Activated CD8-positive, alpha-beta memory T cell treated with anti-CD3 and anti-CD28 coated beads for 1 hour (primary cell): ENCODE measurements at places on chromosomes 6 and 20.
A peak's percentile ranks its signal among the peaks of the same experiment; 100 is the strongest.

DNA sequence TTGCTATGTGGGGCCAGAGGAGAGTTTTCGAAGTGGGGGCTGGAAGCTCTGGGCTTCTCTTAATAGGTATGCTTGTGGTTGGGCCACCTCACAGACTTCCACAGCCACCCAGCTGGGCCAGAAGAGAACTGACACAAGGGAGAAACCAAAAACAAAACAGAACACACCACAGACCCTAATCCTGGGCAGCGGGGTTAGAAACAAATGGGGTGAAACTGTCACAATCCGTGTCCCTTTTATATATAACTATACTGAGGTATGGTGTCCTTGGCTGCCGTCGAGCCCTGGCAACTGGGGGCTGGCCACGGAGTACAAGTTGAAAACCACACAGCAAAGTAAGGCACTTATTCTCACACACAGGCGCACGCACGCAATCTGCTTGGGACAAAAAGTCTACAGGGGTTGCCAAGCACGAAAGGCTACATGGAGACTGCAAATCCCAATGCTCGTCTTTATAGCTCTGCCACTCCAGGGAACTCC lies 78.3 kb downstream of the TRAM2 start:
- no peak for DNase-seq

GRCh38 chr20:34089655-34090345 lies 22.2 kb downstream of the EIF2S2 start:
- no peak for DNase-seq

- no peak for DNase-seq
Measured at GRCh38 chr20:53679597-53680309, 86.1 kb upstream of the ZNF217 start.

GRCh38 chr6:169723991-169724493 lies 258 bp downstream of the PHF10 start:
- no peak for DNase-seq

DNA sequence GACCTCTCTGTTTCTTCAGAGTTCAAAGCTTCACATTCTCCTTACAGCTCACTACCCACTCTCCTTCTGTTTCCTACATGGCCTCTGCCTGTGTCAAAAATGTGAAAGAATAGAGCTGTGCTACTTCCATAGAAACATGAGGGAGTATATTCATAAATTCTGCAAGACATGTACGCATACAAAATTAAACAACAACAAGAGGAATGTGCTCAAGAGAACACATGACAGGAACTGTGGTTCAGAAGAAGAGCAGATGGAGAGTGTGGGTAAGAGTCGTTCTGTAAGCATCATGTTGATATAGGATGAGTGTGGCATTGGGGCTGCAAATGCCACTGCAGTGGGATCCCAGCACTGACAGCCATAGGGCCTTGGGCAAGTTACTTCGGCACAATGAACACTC lies 266.6 kb upstream of the SASH1 start:
- no peak for DNase-seq

DNA sequence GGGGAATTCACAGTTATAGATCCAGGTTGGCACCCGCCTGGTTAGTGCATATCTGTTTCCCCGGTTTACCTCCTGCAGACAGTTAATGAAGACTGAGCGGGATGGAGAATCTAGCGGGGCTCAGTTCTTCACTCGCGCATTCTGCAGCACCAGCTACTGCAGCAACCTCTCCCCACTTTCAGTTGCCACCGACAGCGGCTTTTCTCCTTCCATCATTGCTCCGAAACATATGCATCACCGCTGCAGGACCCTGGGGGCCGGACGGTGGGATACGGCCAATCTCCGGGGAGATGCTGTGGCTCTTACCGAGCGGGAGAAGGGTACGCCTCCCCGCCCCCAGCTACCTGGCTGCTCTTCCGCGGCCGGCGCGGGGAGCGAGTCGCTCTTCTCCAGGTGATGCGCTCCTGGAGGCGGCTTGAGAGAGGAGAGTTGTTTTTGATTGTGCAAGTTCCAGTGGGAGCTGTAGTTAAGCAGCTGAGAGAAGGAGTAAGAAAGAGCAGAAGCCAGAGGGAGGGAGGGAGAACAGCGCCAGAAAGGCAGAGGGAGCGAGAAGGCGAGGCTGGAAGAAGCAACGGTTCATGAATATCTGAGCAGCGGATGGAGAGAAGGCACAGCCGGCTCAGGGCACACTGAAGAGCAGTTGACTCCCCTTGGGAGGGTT lies at the start of gene SGK1:
Gene SGK1 (minus strand): TSS at position 642 of the 661 bp plus-strand sequence. CDS start 652 bp downstream, outside the sequence.
- DNase-seq: peak; percentile 1

DNA sequence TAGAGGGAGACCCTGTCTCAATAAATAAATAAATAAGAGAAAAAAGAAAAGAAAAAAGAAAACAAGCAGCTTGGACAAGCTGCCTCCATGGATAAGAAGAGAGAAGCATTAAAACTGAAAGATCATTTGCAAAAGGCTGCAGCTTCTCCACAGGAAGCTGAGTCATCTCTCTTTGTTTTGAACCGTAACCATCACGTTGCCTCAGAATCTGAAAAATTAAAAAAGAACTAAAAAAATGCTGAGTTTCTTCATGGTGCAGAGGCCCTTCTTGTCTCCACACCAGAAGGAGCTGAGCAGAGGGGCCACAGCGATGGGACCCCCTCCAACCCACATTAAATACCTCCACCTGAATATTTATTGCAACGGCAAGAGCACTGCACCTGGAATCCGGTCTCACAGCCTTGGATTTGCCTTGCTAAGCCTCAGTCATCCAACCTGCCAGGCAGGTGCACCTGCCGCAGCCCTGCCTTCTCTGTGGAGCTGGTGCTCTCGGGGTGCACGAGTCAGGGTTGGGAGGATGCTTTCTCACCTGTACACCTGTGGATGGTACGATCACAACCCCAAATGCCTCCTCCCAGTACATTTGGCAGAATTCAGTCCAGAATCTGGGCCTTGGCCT lies 28.1 kb downstream of the TOX2 start:
- DNase-seq: no peak

DNA sequence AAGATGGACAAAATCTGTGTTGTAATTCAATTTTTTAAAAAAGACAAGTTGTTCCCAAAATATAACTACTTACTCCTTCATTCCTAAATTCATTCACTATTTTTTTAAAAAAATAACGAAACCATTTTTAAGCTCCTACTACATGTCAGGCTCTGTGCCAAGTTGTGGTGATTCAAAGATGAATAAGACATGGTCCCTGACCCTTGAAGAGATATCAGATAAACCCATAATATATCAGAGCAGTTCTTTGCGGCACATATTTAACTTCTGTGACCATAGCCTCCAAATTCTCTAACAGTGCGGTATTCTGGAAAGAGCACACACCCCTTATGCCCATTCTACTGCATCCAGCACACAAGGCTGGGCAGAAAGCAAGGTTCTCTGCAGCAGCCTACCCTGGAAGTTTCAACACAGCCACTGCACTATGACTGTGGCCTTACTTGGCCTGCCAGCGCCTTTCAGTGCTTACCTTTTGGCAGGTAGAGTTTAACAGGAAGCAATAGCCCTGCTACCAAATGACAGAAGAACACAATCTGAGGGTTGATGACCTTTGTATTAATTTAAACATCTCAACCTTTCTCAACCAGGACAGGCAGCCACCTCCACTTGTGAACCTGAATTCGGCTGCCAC lies 406.5 kb downstream of the BTBD9 start:
- DNase-seq: no peak

DNA sequence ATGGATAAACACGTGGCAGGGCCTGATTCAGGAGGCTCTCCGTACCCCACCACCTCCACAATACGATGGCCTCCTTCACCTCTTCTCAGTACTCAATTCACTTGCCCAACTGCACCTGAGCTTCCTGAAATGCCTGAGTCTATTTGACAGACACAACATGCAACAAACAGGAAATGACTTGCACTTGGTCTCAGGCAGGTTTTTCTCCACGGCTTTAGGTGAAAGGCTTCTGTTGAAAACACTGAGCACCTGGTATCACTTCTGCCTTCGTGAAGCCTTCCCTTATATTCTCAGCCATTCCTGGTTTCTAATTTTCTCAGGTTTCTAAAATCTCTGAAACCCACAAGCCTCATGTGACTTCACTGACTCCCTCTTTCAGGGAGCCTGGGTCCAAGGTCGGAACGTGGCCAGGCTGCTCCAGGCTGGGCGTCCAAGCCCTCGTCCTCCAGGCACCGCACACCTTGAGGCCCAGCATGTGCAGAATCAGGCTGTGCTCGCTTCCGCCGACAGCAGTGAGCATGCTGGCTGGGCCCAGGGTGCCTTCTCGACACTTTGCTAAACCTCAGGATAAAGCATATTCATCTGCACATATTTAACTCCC lies 34.7 kb downstream of the TAF4 start:
- no peak for DNase-seq

- DNase-seq: no peak
Measured at GRCh38 chr6:132511210-132511830, 1.6 kb downstream of the STX7 start.

- no peak for DNase-seq
Measured at GRCh38 chr6:34555007-34555322, 1.2 kb downstream of the SPDEF start.

GRCh38 chr6:107488875-107489635 lies 862 bp upstream of the SOBP start:
- DNase-seq: no peak

- DNase-seq: no peak
Measured at GRCh38 chr20:1075616-1076015, 42.8 kb upstream of the PSMF1 start.

DNA sequence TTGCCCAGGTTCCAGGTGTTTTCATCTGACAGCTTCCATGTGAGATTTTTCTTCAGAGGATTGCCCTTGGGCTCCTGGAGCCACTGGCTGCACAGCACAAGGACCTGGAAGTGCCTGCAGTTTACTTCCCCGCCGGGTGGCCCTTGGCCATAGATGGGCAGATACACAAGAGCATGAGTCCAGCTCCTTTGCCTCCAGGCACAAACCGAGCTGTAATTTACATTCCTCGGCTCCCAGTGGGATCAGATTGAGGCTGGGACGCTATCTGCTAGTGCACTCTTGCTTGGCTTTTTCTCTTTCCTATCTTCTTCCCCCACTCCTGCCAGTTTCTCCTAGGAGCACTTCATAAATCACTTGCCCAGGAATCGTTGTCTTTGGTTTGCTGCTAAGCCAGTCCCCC lies 85.4 kb upstream of the RALY start:
- no peak for DNase-seq

GRCh38 chr6:217048-217659 lies 75.1 kb upstream of the DUSP22 start:
- no peak for DNase-seq

GRCh38 chr6:114064862-114065261 lies 93.9 kb upstream of the HDAC2 start:
- no peak for DNase-seq

DNA sequence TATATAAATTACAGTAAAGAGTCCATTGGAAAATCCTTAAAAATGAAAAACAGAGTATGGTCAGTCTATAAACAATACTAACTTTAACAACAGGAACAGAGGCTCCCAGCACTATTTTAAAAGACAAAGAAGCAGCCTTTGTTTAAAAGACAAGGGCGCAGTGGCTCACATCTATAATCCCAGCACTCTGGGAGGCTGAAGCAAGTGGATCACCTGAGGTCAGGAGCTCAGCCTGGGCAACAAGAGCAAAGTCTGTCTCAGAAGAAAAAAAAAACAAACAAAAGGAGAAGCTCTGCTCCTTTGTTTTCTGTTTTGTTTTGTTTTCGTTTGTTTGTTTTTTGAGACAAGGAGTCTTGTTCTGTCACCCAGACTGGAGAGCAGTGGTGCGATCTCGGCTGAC lies 89.4 kb downstream of the DTNBP1 start:
- no peak for DNase-seq

DNA sequence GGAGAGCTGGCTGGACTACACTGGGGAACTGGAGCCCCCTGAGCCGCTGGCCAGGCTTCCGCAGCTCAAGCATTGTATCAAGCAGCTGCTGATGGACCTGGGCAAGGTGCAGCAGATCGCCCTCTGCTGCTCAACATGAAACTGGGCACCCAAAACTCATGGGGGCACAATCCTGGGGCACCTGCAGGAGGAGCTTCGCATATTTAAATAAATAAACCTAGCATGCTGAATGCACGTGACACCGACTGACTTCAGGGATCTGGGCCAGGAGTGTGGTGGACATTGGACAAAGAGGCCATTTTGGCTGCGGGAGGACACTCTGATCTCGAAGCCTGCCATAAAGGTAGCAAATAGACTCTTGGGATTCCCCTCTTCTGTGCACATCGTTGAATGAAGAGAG lies 6.8 kb downstream of the SCAND1 start:
- no peak for DNase-seq

DNA sequence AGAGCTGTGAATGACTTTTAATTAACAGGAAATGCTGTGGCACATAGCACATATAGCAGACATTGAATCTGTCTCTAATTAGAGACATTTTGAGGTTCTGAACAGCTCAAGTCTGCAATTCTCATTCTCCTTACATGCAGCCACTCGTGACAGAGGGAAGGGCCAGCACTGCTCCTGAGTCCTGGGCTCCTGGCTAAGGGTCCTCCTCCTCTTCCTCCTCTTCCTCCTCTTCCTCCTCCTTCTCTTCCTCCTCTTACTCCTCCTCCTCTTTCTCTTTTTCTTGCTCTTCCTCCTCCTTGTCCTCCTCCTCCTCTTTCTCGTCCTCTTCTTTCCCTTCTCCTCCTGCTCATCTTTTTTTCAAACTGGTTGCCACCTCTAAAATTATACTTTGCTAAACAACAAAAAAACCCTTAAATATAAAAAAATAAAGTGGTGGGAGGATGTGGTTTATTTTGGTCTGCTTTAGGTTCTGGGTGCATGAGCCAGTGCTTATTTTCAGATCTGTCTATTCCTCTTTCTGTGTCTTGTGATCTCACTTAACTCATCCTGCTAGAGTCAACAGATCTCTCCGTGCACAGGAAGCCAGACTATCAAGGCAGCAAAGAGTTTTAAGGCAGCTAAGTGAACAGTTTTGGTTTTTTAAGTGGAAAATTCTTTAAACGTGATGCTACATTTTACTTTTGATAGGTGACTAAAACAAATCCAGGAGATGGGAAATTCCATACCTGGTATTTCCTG lies 159.3 kb downstream of the CD83 start:
- no peak for DNase-seq

- DNase-seq: no peak
Measured at GRCh38 chr6:160368670-160369069, 20.5 kb downstream of the SLC22A3 start.

DNA sequence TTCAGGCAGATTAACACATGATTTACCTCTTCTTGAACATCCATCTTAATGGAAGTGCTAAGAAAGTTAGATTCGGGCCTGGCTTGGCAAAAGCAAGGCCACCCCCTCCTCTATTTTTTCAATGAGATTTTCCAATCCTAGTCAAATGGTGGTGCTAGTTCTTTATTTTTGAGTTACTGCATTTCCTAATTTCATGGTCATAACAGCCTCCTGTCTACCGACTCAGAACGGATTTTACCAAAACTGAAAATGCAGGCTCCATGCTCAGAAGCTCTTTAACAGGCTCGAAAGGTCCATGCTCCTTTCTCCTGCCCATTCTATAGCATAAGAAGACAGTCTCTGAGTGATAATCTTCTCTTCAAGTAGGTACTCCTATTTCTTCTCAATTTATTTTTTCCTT lies 117.2 kb upstream of the ESR1 start:
- DNase-seq: no peak

- DNase-seq: no peak
Measured at GRCh38 chr20:45969712-45970634, 2.0 kb downstream of the ZNF335 start.
